Ecto neural progenitor cell (in vitro differentiated cells): ENCODE measurements at places on chromosomes 4 and X.
A peak's percentile ranks its signal among the peaks of the same experiment; 100 is the strongest.

DNA sequence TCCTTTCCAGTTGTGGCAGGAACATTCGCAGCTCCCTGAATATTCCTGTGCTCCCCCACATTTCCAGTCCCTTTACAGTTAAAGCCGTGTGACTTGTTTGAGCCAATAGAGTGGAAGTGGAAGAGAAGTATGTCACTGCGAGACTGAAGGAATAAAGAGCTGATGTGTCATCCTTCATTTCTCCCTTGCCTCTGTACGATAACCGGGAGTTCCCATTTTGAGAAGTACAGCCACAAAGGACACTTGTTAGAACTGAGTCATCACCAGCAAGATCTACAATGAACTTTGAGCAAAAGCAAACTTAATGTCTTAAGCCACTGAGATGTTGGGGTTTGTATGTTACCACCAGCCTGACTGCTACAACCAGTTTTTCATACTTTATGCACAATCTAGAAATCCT lies 92.3 kb downstream of the SPRY1 start:
- no peak for DNase-seq

DNA sequence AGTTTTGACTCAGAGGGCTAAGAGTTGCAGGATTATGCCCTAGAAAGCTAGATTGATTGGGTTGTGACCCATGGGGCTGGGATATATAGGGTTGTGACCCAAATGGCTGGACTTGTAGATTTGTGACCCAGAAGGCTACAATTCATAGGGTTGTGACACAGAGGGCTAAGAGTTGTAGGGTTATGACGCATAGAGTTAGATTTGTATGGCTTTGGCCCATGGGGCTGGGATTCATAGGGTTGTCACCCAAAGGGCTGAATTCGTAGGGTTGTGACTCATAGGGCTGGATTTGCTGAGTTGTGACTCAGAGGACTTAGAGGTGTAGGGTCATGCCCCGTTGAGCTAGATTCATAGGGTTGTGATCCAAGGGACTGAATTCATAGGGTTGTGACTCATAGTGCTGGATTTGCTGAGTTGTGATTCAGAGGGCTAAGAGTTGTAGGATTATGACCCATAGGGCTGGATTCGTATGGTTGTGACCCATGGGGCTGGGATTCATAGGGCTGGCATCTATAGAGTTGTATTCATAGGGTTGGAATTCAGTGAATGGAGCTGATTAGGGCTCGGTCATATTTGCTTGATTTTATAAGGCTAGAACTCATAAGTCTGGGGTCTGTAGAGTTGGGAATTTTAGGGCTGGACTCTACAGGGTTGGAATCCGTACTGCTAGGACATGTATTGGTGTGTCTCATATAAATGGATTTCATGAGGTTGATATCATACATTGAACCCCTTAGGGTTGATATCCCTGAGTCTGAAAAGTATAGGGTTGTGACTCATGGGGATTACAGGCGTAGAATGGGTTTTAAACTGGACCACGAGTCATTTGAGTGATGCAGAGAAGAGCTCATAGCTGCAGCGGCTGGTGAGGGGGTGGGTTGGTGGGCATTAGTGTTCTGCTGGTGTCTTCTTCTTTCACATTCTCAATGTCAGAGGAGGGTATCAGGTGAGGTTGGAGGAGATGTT lies 125.7 kb downstream of the CRLF2 start:
- no peak for DNase-seq

GRCh38 chr4:40992472-40993295 lies 221.7 kb downstream of the APBB2 start:
- no peak for DNase-seq

DNA sequence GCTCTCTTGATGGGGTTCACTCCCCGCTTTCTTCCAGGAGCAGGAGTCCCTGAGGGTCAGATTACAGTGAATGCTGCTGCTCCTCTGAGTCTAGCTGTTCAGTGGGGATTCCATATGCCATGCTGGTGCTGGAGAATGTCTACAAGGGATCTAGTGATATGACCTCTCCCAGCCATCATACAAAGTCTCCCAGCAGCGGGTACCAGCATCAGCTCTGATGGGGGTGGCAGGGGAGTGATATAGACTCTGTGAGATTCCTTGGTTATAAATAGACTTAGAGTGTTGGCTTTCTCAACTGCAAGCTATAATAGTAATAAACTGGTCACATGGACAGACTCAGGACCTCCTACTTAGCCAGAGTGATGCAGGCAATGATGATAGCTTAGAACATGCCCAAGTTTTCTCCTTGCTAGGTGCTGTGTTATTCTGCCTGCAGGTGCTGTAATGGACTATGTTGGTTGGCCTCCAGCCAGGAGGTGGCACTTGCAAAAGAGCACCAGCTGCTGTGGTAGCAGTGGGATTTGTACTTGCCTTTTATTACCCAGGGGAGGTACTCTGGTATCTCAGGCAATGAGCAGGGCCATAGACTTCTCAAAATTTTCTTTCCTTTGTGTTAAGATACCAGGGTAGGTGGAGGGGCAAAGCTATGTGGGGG lies 202.9 kb downstream of the CHIC1 start:
- no peak for DNase-seq

DNA sequence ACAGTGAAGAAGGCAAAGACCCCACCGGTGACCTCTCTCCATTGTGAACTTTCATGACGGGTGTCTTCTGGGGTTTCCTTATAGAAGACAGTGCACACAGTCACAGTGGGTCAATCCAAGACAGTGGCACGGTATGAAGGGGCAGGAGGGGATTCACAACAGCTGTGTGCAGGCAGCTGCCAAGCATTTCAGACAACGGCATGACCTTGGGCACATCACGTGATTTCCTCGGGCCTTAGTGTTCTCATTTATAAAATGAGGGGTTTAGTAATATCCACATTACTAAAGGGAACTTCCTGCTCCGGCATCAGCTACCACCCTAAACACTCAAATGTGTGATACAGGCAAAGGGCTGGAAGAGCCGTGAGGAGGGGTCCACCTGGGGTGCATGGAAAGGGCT lies 42.9 kb downstream of the RBM47 start:
- DNase-seq: no peak

- no peak for DNase-seq
These were observed 51.7 kb upstream of the AFF2 start for GRCh38 chrX:148448686-148449085.

DNA sequence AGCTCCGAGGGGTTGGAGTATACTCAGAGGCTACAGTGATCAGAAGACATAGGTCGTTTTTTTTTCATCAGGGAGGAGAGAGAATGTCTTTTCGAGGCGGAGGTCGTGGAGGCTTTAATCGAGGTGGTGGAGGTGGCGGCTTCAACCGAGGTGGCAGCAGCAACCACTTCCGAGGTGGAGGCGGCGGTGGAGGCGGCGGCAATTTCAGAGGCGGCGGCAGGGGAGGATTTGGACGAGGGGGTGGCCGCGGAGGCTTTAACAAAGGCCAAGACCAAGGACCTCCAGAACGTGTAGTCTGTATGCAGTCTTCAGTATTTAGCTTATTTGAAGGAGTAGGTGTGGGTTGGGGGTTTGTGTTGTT lies 500 bp downstream of the GAR1 start:
- DNase-seq: no peak

DNA sequence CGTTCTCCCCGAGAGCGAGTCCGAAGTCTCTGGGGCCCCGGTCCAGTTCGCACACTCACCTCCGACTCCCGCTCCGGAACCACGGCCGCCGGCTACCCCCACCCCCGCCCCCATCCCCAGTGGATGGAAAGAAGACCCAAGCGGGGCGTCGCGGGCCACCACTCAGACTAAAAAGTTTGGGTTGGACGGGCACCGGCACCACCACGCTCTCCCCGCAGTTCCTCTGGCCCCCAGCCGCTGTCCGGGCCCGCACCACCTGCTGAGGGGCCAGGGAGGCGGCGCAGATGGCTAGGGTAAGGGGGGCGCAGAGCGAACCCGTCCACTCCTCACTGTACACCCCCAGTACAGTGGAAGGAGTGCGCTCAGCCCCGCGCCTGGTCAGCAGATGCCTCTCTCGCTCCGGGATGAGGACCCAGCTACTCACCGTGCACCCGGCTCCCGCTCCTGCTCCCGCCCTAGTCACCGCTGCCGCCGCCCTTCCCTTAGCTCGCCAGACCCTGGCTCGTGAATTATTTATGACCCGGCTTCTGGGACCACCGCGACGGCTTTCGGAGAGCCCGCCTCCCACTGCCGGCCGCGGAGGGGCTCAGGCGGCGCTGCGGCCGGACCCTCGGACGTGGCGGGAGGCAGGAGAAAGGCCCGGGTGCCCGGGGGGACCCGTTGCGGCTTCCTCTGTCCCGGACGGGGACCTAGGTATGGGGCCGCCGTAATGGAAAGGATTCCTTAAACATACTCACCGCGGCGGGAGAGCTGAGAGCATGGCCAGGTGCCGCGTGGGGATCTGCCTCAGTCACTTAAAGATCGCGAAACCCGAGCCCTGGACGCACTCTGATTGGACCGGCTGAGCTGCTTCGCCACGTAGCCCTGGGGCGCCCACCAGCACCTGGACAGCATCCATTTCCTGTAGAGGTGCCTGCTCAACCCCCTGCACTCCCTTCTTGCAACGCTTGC lies at the start of gene PROM1:
PROM1 (minus strand) TSS at position 783 of the 951 bp plus-strand sequence. CDS start 8,117 bp downstream, outside the sequence.
- DNase-seq: peak; percentile 84

DNA sequence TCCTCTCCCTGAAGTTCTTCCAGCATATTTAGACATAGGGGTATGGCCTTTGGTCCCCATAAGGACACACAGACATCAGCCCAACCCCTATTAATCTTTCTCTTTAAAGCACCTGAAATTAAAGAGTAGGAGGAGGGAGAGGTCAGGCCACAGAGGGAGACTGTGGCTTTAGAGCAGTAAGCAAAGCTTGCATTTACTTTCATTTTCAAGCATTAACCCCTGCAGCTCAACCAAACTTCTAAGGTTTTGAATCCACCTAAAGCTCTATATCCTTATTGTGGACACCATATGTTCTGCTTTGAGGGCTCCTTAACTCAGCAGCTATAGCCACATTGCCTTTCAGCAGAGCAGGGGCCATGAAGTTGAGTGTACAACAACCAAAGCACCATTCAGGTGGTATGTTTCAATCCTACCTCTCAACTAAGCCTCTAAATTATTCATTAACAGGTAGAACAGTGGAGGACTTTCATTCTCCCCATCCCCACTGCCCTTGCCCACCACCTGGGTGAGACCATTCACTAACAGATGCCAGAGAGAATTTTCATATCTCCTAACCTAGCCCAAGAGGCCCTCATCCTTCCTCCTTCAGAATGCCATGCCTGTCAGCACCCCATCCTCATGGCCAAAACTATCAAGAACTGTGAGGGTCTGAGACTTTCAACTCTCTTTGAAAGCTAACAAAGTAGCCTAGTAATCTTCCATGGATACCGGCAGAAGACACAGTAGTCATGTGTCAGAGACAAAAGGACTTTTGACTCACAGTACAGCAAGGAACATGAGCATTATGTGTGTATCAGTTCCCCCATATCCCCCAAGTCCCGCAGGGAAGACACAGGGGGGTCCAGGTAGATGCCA lies 20.8 kb downstream of the LIN54 start:
- DNase-seq: no peak

- DNase-seq: no peak
These were observed 15.0 kb downstream of the BST1 start for GRCh38 chr4:15717657-15718416.

- no peak for DNase-seq
These were observed 12.2 kb upstream of the SPCS3 start for GRCh38 chr4:176307666-176307930.

GRCh38 chrX:42028109-42028508 lies 104.8 kb upstream of the CASK start:
- no peak for DNase-seq

GRCh38 chrX:127305013-127305412 lies 485.5 kb downstream of the PRR32 start:
- DNase-seq: no peak

- no peak for DNase-seq
These were observed 249.8 kb upstream of the AADAT start for GRCh38 chr4:170339522-170339921.

- DNase-seq: no peak
These were observed 9.5 kb upstream of the NOX1 start for GRCh38 chrX:100883654-100884053.

GRCh38 chr4:139209470-139210063 lies 32.5 kb upstream of the ELF2 start:
- DNase-seq: no peak

GRCh38 chr4:23900636-23901035 lies 10.8 kb upstream of the PPARGC1A start:
- no peak for DNase-seq

GRCh38 chr4:4960574-4960973 lies 58.7 kb downstream of the CYTL1 start:
- peak; percentile 4 for DNase-seq

- peak; percentile 56 for DNase-seq
These were observed 528 bp downstream of the FMR1 start for GRCh38 chrX:147912093-147912801.

DNA sequence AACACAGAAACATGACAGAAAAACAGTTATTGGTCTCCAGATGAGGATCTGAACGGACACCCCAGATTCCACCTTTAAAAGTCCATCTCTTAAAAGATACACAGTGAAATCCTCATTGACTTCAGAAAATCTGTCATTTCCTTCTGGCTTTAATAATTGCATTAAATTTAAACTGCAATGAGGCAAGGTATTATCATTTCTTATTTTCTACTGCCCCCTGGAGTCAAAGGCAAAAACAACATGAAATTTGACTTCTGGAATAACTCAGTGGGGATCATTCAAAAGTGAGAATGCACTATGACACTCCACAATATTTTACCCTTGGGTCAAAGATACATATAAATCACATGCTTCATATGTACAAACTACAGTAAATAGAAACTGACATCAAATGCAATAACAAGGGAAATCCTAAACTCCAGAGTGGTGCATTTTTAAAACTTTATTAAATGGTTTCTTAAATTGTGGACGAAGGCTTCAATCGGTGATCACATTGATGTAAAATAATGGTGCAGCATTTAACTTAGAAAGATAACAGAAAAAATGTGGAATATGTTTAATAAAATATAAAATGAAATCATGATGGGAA lies 56.4 kb upstream of the SPANXN1 start:
- DNase-seq: no peak

DNA sequence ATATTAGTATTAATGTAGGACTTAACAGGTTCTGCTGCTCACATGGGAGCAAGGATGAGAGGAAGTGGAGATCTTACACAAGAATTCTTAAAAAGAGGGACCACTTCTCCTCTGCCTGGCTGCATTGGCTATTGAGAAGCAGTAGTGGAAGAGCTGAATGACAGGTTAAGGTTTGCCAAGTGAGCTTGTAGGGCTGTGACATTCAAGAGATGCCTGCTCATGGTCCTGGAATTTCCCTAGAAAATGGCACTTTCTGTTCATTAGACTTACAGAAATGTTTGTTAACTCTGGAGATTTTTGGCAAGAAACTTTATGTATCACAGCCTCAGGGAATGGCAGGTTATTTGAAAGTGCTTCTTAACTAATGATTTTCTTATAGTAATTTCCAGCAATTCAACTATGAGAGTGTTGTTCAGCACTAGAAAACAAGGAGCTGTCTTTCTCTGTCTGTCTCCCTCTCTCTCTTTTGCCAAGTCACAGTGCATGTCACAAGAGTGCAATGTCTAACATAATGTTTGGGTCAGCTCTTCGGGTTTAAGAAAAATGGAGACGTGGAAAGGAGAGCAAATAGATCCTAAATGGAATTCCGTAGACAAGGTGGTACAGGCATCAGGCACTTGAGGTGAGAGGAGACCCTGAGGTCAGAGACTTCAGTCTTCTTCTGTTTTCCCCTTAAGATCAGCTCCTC lies 8.3 kb upstream of the NAP1L5 start:
- no peak for DNase-seq

- DNase-seq: peak; percentile 43
These were observed 12.0 kb upstream of the RTL9 start for GRCh38 chrX:110346681-110347080.

- DNase-seq: no peak
These were observed 136.4 kb downstream of the HHIP start for GRCh38 chr4:144782345-144782744.

GRCh38 chrX:109362101-109362500 lies 119.8 kb downstream of the GUCY2F start:
- DNase-seq: no peak
